ENCODE measurements at places on chromosomes 4 and X. TPM values are rescaled to one million over a fixed set of nuclear protein-coding genes. Genes with fewer than 3 reads are reported as not detected.

DNA sequence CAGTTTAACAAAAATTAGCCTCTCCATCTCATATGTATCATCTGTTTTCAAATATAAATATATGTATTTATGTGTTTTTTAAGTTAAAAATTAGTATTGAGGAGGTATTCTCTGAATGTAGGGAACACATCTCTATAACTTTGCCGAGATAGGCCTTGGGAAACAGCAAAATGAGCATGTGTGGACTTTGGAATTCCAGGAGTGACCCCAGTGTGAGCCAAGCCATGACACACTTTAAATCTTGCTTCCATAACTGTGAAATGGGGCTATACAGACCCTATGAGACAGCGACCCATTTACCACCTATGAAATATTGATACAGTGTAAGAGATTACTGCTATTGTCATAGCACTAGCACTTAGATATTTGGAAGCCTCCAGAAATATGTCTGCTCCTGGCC is 58.8 kb downstream of the FRMPD4 start:
- no peak overlapping the region for H3K27ac ChIP-seq
- no peak overlapping the region for H3K4me3 ChIP-seq
- DNase-seq: no peak
- H3K4me1 ChIP-seq: no peaks in the 10 kb centered on the region
- H3K27me3 ChIP-seq: no peaks in the 10 kb centered on the region

GRCh38 chrX:78653118-78653822 is 5.9 kb downstream of the RTL3 start:
- H3K27ac ChIP-seq: no peak overlapping the region
- no peaks in the 10 kb centered on the region for H3K36me3 ChIP-seq
- no peak overlapping the region for H3K4me3 ChIP-seq
- DNase-seq: no peak
- H3K27me3 ChIP-seq: no peaks in the 10 kb centered on the region
- no peaks in the 10 kb centered on the region for H3K4me1 ChIP-seq

DNA sequence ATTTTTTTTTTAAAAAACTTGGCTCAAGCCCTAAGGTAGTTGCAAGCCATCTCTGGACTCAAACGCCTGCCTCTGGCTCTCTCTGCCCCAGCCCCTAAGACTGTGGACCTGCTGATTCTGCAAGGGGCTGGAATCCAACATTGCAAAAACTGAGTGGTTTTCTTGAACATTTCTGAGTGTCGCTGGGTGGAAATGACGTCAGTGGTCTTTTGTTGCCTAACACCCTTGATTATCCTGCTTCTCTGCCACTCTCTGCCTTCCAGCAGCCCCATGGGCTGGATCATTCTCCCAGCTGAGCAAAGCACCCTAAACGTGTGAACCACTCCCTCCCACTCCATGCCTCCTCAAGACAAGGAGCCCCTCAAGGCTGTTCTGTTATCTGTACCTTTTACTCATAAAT is 16.6 kb downstream of the BST1 start:
- peaks cover 5% of the 10 kb centered on the region for H3K4me1 ChIP-seq
- H3K4me3 ChIP-seq: no peak overlapping the region
- H3K27me3 ChIP-seq: no peaks in the 10 kb centered on the region
- no peak overlapping the region for H3K27ac ChIP-seq

- no peak overlapping the region for H3K4me3 ChIP-seq
- DNase-seq: no peak
- H3K36me3 ChIP-seq: no peaks in the 10 kb centered on the region
- peaks cover 12% of the 10 kb centered on the region for H3K4me1 ChIP-seq
- no peak overlapping the region for H3K27ac ChIP-seq
- no peaks in the 10 kb centered on the region for H3K27me3 ChIP-seq
These were observed 187.1 kb downstream of the BCOR start for GRCh38 chrX:39910651-39911050.

GRCh38 chr4:166662266-166662843 is 571.9 kb downstream of the SPOCK3 start:
- no peak overlapping the region for H3K27ac ChIP-seq
- DNase-seq: no peak
- H3K4me1 ChIP-seq: no peaks in the 10 kb centered on the region
- no peak overlapping the region for H3K4me3 ChIP-seq
- no peaks in the 10 kb centered on the region for H3K27me3 ChIP-seq

NPY1R gene
- total RNA-seq: 0.39 TPM

BEX1 gene
- not detected for total RNA-seq

DDX60 gene
- 6.5 TPM for total RNA-seq

SPOCK3 gene
- 1.7 TPM for total RNA-seq

CRLF2 gene
- total RNA-seq: 0.34 TPM

DAPP1 gene
- 0.76 TPM for total RNA-seq

Data from HCT116 (cell line).